CD4-positive, alpha-beta T cell treated with Interleukin-17A for 4 hours (primary cell): ENCODE measurements at places on chromosomes 3 and 15.

- no peak for DNase-seq
Observed at GRCh38 chr15:73605759-73606436, 27.3 kb downstream of the NPTN start.

DNA sequence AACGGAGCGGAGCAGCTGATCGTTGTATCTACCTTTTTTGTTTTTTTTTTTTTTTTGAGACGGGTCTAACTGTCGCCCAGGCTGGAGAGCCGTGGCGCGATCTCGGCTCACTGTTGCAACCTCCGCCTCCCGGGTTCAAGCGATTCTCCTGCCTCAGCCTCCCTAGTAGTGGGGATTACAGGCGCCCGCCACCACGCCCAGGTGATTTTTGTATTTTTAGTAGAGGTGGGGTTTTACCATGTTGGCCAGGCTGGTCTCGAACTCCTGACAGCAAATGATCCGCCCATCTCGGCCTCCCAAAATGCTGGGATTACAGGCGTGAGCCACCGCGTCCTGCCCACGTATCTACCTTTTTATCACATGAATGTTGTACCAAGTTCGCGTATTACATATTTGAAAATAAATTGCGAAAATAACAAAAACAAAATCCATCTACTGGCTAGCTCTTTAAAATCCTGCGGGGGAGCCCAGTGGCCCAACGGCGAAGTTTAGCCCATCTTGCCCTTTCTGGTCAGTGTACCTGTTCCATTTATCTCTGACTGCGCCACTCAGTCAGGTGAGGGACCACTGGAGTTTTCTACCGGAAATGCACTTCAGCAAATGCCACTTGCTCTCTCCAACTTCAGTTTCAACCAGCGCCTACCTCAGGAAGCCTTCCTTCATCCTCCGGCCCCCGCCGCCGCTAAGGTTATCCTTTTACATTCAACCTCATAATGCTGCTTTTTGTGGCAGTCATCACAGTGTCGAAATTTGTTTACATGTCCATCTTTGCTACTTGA lies 1.2 kb upstream of the EIF3J start:
- peak; percentile 47 for DNase-seq

GRCh38 chr15:23566071-23566554 lies 639 bp downstream of the MKRN3 start:
- DNase-seq = peak; percentile 53

DNA sequence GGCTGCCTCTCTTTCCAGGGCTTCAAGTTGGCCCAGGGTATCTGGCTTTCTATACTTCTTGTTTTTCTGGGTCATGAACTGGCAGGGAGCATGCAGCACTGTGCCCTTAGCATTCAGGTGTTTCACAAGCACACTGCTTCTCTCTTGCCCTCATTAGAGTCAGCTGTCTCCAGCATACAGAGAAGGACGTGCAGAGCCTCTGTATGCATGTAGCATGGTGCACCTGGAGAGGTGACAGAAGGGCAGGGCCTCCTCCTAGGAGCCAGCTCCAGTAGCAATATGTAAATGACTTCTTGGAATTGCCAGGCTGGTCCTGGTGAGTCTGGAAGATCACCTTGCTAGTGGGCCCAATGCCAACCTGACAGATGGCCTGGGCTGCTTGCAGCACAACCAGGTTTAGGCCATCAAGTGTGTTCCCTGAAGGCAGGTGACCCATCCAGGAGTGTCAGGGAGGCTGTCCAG lies 44.8 kb upstream of the ATP2C1 start:
- DNase-seq = no peak

DNA sequence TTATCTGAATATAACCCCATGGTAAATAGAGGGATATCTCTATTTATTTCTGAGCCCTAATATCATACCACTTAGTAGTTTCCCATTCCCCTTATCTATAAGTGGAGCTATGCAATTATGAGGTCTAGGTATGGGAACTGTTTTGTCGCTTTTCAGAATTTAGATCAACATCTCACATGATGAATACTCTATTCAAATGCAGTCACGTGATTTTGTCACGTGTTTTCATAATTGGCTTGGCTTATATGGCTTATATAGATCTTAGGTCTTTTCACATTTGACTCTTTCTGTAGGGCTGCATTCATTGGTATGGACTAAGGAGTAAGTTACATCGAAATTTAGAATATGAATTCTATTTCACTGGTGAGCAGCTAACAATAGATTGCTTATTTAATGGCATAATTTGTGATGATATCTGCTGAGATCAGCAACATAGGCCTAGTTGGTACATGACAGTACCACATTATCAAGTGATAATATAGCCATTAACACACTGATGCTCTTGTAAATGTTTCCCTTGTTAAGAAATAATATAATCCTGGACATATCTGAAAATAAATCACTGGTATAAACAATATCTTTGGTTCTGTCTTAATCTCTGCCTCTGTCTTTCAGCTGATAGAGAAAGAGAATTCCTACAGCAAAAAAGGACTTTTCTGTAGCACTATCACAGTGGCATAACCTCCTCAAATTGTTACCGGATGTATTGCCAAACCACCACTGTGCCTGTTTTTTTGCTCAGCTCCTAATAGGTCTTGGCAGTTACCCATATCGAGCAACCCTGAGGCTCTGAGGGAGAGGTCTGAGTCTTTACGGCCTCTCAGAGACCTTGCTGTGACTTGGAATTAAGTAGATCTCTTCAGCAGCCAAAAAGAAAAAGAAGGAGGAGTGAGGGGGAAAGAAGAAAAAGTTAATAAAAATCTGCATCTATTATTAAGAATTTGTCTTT lies 357.1 kb downstream of the ZPLD1 start:
- no peak for DNase-seq
